ENCODE measurements at places on chromosomes 13 and 19. TPM values are rescaled to one million over a fixed set of nuclear protein-coding genes. Genes with fewer than 3 reads are reported as not detected.

The ZNF208 gene
- total RNA-seq, result not detected

The PEX11G gene
- 2.1 TPM for total RNA-seq

The INSL3 gene
- total RNA-seq, result 0.31 TPM

The KLK13 gene
- not detected for total RNA-seq

The KCNN4 gene
- total RNA-seq, result 48.4 TPM

The RAB4B gene
- total RNA-seq, result 18.0 TPM

The ZNF99 gene
- total RNA-seq, result not detected

The TNNT1 gene
- total RNA-seq, result 136 TPM

The NCAN gene
- 0.06 TPM for total RNA-seq
